Activated CD4-positive, alpha-beta T cell treated with anti-CD3 and anti-CD28 coated beads for 48 hours (primary cell): ENCODE measurements at places on chromosomes 2 and 18.

- DNase-seq, result peak; percentile 6
These were observed 344.9 kb downstream of the DCDC2C start for GRCh38 chr2:4047961-4048891.

DNA sequence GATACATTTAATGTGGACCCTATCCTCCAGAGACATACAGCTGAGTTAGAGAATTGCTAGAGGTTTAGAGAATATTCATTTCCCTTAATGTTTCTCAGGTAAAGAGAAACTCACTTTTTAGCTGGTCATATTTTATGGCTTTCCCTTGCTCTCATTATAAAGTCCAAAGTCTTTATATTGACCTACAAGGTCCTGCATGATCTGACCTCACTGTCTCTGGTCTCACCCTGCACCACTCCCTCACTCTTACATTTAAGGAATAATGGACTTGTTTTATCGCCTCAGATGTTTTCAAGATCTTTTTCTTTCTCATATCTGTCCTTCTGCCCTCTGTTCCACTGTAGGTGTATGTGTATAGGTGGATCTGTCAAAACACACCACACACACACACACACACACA lies 597.3 kb downstream of the PLCL1 start:
- no peak for DNase-seq

GRCh38 chr18:57595347-57595746 lies 8.8 kb upstream of the FECH start:
- DNase-seq, result no peak

GRCh38 chr2:32504877-32505478 lies 122.9 kb upstream of the TTC27 start:
- DNase-seq, result no peak

- no peak for DNase-seq
These were observed 72.7 kb upstream of the SPOPL start for GRCh38 chr2:138428710-138429440.

GRCh38 chr2:95525294-95526035 lies 40.9 kb upstream of the TRIM43B start:
- no peak for DNase-seq

- no peak for DNase-seq
These were observed 129.2 kb upstream of the MEIS1 start for GRCh38 chr2:66305718-66306117.

- no peak for DNase-seq
These were observed 533.5 kb upstream of the NRP2 start for GRCh38 chr2:205148755-205149154.

- no peak for DNase-seq
These were observed 31.7 kb downstream of the UBXN4 start for GRCh38 chr2:135773319-135773718.

GRCh38 chr18:3265564-3266033 lies 3.7 kb downstream of the MYL12B start:
- no peak for DNase-seq

- no peak for DNase-seq
These were observed 70.2 kb upstream of the EMILIN2 start for GRCh38 chr18:2776601-2777000.

DNA sequence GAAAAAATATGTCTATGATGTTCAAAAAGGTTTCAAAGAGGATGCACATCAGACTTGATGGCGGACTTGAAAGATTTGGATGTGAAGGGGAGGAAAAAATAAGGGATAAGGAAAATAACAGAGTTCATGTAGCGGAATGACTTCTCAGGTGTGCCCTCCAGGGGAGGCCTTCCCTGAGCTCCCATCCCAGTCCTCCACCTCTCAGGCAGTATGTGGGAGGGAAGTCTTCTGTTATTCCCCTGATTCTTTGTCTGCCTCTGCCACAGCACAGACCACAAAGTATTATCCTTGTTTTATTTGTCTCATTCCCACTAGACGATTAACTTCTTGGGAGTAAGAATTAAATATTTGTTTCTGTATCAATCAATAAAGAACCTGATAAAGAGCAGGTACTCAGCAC lies 17.7 kb downstream of the COL5A2 start:
- no peak for DNase-seq

DNA sequence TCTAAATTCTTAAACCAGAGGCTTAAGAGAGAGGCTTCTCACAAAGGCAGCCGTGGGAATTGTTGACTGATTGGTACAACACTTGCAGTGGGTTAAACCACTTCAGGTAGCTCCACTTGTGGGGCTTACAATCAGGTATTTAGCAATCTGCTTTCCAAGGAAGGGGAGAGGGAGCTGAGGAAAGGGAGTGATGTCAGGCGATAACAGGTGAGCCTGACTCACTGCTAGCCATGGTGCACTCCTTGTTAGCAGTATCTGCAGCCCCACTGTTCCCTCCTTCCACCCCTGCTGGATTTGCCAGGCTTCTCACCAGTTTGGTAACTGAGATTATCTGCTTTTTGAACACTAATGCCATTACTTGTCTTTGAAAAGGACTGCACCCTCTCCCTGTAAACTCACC lies 1056.7 kb upstream of the FANCL start:
- DNase-seq, result no peak
